ENCODE measurements at places on chromosomes 4 and X. TPM values are rescaled to one million over a fixed set of nuclear protein-coding genes. Genes with fewer than 3 reads are reported as not detected.

DNA sequence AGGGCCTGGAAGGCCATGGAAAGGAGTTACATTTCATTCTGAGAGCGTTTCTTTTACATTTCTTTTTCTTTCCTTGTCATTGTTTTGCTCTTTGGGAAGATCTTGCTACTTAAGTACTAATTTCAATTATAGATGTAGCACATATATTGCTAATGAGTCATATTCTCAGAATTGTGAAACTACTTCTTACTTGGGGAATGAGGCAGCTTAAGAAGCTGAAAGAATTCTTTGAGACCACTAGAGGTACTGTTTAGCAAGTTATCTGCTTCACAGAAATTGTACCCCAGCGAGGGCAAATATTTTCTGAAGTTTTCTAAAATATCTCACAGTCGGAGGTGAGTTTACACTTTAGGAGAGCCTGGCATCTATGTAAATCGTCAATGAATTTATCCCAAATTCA lies 100.6 kb downstream of the AFF2 start:
- DNase-seq = no peak

- no peak for DNase-seq
Measured at GRCh38 chr4:160184884-160185283, 1082.0 kb downstream of the RAPGEF2 start.

DNA sequence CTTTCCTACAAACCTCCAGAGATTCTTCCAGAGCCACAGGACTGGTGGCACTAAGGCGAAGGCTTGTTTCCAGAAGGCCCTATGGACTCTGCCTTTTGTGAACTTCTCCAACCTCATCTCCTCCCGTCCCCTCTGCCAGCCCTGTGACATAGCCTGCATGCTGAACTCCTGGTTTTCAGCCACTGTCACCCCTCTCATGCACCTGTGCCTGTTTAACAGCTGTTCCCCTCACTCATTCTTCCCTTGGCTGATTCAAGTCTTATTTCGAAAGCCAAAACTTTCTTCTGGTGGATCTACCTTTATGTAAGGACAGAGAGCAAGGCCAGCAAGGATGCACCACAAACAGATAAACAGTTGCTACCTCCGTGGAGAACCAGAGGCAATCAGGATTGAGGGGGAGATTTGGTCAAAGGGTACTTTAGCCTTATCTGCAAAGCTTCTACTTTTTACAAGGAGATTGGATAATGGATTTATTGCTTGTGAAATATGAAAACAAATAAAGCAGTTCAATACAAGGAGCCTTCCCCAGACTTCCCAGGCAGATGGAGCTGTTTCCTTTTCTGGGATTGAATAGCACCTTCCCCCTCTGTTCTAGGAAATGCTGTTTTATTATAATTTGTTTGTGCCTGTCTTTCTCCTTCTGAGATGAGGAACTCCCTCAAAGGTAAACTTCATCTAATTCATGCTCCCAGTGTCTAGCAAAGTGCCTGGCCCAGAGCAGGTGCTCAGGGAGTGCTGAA lies 5.7 kb downstream of the CITED1 start:
- DNase-seq = no peak

- no peak for DNase-seq
Measured at GRCh38 chrX:74514384-74514783, 93.1 kb downstream of the SLC16A2 start.

GRCh38 chr4:133594390-133595207 lies 445.5 kb downstream of the PCDH10 start:
- no peak for DNase-seq

DNA sequence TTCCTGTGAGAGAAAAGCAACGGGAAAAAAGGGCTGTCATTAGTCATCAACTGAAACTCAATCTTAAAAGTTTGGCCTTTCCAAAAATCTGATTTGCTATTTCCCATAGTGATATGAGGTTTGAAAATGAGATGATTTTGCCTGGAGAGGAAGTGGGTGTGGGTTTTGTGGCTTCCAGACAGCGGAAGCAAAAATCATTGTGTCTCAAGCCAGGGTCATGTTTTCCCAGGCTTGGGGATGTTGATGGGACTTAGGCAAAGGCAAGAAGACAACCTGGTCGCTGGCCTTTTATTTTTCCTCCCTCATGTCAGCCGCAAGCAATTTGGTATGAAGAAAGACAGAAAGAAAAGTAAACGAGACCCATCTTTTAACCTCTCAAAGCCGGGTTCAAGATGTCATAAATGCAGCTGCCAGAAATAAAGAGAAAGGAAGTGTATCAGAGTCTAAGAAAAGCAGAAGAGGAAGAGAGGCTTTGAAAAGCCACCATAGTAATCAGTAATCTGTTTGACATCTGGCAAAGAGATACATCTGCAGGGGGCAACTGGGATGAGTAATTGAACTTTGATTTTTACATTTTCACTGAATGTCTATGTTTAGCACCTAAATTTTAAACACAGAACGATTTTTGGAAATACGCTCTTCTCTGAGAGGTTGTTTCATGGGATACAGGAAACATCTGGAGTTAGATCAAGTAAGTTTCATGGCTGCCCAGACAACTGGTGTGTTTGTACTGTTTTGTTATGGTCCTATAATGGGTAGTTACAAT lies 521.6 kb upstream of the SLIT2 start:
- no peak for DNase-seq

DNA sequence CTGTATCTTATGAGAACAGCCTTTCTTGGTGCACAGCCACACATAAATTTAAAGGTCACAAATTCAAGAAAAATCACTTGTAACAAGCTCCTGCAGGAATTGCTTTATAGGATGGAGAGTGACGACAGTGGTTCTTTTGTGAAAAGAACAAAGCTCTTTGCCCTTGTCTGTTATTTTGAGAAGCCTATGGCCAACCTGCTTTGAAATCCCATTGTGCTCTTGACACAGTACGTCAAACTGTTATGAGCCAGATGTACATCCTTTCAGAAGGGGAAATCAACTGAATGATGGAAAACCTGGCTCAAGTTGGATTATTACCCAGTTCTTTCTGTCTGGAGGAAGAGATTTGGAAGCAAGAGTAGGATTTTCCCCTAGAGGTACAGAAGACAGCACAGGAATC lies 1454.2 kb downstream of the ARAP2 start:
- DNase-seq = no peak

DNA sequence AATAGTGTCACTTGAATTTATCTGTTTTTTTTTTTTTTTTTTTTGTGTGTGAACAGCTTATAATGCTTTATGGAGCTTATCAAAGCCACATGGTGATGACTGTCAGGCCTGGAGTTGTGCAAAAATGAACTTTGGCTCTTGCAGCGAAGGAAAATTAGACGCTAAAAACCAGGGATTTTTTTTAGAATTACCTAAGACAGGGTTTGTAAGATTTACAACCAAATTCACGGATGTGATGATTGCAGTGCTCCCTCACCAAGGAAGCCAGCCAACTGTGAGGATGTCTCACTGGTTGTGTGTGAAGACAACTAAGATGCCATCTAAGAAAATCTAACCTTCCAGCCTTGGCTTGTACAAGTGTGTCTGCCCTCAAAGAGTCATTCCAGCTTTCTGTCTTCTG lies 127.1 kb upstream of the SLC4A4 start:
- no peak for DNase-seq

Gene ARX
- not detected for total RNA-seq

DNA sequence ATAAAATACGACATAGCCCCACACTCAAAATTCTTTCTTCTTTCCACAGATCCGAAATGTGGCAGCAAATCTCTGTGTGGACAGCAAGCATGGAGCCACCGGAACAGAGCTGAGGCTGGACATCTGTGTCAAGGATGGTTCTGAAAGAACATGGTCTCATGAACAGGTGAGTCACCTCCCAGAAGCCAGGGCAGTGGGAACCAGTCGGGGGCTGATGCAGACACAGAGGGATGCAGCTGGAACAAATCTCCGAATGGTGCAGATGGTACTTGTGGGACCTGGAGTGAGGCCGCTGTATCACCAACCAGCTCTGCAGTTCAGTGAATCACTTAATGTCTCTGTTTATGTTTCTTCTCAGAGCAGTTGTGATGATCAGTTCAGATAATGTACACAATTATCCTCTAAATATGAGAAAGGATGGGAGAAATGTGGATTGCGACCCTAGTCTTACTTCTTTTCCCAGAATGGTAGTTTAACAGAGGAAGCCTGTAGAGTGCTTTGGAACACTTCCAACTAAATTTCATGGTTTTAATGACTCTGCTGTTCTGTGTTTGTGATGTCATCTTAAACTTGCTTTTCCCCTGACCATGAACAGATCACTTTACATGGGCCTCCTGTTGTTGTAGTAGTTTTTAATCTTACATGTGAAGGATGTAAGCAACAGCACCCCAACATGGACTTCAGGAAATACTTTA lies 159.3 kb upstream of the GALNT7 start:
- no peak for DNase-seq

Gene NEXMIF
- total RNA-seq = 1.3 TPM

GRCh38 chrX:107135049-107135964 lies 16.7 kb upstream of the RBM41 start:
- no peak for DNase-seq

Gene FAM241A
- 3.1 TPM for total RNA-seq

GRCh38 chr4:54322818-54323417 lies 93.8 kb downstream of the PDGFRA start:
- DNase-seq = no peak

Gene XG
- total RNA-seq = 0.19 TPM

- DNase-seq = no peak
Measured at GRCh38 chrX:34638116-34638515, 19.0 kb downstream of the TMEM47 start.

DNA sequence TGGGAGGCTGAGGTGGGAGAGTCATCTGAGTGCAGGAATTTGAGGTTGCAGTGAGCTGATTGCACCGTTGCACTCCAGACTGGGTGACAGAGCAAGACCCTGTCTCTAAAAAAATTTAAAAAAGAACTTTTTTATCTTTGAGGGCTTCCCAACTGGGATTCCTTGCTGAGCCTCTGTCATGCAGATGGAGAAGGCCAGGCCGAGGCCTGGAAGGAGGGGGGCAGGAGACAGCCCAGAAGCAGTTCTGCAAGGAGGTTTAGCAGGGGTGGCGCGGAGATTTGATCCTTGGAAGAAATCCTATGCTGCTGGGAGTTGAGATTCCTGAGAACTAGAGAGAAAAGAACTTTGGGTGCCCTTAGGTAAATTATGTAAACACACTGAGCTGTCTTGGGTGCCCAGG lies 2.5 kb upstream of the ARSD start:
- DNase-seq = no peak

DNA sequence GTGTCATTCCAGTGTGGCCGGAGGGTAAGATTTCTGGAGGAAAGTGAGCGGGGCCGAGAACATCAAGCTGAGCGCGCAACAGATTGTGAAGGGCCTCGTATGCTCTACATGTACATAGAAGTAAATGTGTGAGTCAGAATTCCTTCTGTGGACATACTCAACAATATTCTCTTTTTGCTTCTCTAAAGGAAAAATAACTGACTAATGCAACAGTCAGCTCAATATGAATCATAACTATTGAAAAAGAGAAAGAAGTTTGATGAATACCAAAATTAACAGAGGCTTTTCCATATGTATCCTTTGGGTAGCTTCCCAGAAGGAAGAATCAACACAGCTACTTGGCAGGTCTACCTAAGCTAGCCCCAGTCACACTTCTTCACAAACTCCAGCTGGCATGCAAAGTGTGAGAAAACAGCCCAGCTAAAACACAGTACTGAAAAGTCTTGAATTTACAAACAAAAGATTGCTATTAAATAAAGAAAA lies 87.5 kb upstream of the ZFP42 start:
- DNase-seq = no peak

DNA sequence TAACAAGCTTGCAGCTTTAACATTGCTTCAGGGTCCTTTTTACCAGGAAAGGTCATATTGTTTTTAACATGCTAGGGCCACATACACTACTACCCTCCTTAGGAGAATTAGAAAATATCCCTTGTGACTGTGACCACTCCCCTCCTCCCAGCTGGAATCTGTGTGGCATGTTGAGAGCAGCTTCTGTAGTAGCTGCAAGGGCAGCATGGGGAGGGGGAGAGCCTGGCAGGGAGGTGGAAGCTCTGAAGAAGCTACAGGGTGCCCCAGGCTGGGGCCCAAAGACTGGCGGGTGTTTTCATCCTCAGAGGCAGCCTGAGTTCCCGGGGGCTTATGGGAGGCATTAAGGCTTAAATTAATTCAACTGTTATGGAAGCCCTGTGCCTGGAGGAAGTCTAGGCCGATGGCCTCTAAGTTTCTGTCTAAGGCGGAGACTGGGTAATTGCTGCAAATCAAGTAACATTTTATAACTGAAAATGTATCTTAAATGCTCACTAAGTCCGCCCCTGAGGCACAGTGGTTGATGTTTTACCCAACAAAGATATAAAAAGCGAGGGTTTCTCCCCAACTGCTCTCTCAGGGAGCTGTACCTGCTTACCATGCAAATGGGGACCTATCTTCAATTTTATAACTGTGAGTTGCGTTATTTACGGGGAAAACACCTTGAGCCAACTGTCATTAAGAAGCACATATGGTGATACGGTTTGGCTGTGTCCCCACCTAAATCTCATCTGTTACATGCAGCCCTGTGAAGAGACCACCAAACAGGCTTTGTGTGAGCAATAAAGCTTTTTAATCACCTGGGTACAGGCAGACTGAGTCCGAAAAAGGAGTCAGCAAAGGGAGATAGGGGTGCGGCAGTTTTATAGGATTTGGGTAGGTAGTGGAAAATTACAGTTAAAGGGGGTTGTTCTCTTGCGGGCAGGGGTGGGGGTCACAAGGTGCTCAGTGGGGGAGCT lies 37.4 kb upstream of the STS start:
- no peak for DNase-seq

All from spleen (tissue), 13 donors.